BJ (cell line): ENCODE measurements at places on chromosomes 6 and 20.

DNA sequence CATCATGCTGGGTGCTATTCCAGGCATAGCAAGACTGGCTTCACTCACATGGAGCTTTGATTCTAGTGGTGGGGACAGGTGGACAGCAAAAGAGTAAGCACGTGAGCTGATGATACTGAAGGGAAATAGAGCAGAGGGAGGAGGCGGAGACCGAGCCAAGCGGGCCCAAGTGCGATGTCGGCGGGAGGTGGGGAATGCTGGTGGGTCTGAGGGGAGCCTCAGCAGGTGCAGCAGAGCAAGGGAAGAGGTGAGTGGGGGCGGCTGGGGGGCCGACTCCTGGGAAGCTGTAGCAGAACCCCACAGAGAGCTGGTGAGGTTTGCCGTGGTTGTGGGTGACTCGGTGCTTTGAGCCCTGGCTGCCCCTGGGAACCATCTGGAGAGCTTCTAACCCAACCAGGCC lies 10.2 kb downstream of the RTEL1 start:
- DNase-seq = no peak

GRCh38 chr6:11460001-11460668 lies 77.4 kb upstream of the TMEM170B start:
- no peak for DNase-seq

DNA sequence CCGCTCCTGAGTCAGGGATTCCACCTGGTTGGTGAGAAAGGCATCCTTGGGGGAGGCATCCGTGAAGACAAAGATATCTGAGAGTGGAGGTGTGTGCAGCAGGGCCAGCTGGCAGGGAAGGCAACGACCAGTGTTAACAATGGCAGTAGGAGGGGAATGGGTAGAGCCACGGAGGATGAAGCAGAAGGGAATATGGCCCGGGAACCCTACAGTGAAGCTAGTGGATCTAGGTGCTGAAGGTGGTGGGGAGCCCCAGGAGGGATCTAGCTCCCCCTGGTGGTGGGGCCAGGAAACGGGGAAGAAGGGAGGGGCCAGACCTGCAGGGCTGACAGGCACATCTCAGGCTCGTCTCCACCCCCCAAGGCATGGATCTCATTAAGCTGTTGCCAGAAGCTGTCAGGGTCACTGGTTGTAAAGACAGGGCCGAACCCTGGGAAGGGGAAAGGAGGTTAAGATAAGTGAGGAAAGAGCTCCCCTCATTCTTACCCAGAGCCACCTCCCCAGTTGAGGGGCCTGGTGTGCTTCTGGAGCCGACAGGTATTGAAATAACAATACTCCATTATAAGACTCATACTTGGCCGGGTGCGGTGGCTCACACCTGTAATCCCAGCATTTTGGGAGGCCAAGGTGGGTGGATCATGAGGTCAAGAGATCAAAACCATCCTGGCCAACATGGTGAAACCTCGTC lies 7.3 kb downstream of the VWA7 start:
- no peak for DNase-seq

GRCh38 chr6:137602313-137603197 lies 108.4 kb upstream of the OLIG3 start:
- no peak for DNase-seq

GRCh38 chr6:43334466-43335095 lies 26.0 kb upstream of the CRIP3 start:
- DNase-seq = peak; percentile 12

DNA sequence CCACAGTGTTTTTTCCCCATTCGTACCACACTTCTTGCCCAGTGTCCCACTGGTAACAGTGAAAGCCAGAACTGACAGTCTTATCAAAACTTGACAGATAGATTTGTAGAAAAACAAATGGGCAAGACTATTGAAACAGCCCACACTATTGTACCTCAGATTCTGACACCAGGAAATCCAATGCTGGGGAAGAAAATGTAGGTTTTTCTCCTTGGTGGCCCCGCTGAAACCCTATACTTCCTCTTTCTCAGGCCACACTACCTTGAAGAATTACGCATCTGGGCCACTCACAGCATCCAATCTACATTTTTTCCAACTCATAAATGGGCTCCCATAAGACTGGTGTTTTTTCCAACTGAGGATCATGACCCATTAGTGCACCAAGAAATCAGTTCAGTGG lies 90.9 kb upstream of the HDDC2 start:
- DNase-seq = no peak

- DNase-seq = no peak
Measured at GRCh38 chr6:158437571-158437970, 122.3 kb upstream of the TMEM181 start.

DNA sequence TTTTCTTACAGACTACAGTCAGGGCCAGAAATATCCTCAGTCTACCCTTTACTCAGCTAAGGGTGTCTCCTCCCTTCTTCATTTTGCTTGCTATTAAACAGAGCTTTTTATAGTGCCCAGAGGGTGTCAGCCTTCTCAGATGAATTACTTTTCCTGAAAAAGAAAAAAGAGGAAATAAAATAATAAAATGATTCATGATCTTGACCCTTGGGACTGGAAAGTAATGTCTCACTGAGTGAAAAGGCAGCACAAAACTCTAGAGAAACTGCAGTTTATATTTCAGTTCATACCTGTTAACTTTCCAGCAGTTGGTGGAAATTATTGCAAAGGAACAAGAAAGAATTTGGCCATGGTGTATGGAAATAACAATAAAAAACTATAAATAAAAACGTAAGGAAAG lies 170.6 kb downstream of the IBTK start:
- no peak for DNase-seq

GRCh38 chr20:58131551-58132142 lies 96.8 kb downstream of the ANKRD60 start:
- peak; percentile 31 for DNase-seq

DNA sequence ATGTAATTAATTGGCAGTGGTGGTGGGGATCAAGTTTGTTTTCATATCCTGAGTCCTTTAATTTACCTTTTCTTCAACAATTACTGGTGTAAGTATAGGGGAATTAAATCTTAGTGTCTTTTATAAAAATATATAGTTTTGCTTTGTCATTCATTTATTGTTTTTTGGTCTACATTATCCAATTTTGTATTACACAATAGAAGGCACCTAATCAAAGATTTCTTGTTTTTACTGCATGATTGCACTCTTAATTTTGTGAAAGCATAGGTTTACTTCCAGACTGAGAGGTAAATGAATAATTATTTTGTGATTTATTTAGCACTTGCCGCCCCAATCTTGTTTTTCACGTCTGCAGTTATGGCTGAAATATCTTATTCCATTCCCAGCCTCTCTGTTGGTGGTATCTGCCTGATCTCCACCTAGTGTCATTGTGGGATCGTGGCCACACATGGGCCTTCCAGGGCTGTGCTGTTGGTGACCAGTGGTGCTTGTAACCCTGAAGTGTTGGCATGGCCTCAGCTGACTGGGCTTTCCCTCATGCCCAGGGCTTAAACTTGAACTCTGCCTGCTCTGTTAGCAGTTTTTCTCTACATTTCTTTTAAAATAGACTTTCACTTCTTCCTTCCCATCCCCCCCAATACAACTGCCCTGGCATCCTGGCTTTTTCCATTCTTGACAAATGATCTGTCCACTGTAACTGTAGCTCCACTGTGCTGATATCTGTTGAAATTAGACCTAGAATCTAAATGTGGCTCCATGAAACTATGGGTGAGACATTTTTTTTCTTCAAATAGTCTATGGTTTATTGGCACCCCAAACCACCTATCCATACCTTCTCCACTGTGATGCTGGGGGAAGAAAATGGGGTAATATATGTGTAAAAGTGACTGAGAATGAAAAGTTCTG lies 24.8 kb downstream of the E2F3 start:
- no peak for DNase-seq

DNA sequence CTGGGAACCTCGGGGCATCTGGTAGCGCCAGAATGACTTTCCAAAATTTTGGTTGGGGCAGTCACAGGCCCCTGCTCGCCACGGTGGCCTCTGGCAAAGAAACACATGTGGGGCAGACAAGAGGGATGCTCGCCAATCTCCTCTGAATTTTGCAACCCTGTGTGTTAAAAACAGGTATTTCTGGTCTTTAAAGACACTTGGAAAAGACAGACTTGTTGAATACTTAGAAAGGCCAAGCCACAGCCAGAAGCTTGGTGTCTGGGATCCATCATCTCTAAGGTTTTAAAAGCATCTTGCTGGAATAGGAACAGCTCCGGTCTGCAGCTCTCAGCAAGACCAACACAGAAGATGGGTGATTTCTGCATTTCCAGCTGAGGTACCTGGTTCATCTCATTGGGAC lies 31.2 kb downstream of the HLA-E start:
- no peak for DNase-seq

DNA sequence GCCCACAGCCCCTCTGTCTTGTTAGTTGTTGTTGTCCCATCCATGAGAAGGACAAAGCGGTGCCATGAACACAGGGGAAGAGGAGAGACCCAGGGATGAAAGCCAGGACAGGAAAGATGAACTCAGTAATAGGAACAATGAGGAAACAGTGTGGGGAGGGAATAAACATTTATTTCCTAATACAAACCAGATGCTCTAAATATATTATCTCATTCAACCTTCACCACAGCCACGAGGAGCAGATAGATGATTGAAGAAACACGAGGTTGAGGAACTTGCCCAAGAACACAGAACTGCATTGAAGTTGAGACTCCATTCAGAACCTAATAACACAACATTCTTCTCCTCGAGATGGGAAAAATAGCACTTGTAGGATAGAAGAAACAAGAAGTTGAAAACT lies 53.0 kb upstream of the AIG1 start:
- peak; percentile 17 for DNase-seq

DNA sequence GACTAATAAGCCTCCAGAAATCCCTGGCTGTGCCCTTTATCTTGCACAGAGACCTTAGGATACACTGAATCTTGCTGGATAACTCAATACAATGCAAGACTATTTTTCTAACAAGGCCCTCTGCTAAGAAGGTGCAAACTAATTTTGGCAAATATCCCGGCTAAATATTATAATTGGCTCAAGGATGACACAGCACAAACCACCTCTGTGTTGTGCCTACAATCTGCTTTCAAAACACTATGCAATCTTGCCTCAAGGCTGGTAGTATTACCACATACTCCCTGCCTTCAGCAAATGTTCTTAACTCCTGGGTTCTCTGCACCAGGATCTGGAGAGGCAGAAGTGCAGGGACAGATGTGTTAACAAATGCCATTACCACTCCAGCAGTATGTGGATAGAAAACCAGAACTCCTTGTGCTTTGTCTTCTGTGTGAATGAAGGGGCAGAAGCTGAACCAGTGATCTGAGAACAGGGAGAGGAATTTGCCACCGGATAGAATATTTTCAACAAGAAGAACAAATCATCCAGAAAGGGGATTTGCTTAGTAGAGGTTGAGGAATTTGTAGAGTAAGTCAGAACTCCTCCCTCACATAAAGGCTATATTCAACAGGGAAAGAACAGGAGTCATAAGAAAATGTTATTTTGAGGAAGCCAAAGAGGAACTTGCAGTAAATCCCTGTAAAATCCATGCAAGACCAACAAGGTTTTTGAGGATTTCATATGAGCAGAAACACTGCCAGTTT lies 74.1 kb upstream of the SLC4A11 start:
- peak; percentile 39 for DNase-seq

DNA sequence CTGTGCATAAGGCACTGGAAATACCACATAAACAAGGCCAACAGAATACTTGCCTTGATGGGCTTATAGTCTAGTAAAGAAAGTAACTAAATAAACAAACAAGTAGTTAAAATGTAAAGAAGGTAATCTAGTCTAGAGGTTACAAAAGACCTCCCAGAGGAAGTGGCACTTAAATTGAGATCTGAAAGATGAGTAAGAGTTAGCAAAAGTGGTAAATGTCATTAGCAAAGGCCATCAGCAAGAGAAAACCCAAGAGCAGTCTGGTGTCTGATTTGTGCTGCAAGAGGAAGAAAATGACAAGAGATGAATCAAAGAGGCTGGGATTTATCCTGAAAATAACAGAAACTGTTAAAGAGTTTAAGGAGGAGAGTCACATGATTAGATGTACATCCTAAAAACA lies 96.6 kb upstream of the SMLR1 start:
- no peak for DNase-seq

- DNase-seq = no peak
Measured at GRCh38 chr6:64288351-64288750, 652.7 kb downstream of the PHF3 start.

GRCh38 chr6:89487864-89488263 lies 54.9 kb downstream of the ANKRD6 start:
- no peak for DNase-seq

DNA sequence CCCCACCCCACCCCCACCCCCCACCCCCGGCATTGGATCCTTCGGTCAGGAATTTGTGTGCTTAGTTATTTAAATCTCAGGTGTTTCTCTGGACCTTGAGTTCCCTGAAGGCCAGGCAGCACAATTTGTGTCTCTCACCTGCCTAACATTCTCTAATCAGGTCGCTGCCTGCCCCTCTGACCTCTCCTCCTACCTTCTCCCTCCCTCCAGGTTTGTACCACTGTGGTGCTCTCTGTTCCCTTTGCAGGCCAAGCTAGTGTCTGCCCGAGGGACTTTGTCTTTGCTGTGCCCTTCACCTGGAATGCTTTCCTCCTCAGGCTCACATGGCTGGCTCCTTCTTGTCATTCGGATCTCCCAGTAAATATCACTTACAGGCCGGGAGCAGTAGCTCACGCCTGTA lies 131.4 kb upstream of the SLC2A12 start:
- DNase-seq = no peak

- no peak for DNase-seq
Measured at GRCh38 chr6:101544286-101544685, 150.8 kb downstream of the GRIK2 start.

GRCh38 chr6:7257521-7258230 lies 55.3 kb downstream of the SSR1 start:
- DNase-seq = no peak

DNA sequence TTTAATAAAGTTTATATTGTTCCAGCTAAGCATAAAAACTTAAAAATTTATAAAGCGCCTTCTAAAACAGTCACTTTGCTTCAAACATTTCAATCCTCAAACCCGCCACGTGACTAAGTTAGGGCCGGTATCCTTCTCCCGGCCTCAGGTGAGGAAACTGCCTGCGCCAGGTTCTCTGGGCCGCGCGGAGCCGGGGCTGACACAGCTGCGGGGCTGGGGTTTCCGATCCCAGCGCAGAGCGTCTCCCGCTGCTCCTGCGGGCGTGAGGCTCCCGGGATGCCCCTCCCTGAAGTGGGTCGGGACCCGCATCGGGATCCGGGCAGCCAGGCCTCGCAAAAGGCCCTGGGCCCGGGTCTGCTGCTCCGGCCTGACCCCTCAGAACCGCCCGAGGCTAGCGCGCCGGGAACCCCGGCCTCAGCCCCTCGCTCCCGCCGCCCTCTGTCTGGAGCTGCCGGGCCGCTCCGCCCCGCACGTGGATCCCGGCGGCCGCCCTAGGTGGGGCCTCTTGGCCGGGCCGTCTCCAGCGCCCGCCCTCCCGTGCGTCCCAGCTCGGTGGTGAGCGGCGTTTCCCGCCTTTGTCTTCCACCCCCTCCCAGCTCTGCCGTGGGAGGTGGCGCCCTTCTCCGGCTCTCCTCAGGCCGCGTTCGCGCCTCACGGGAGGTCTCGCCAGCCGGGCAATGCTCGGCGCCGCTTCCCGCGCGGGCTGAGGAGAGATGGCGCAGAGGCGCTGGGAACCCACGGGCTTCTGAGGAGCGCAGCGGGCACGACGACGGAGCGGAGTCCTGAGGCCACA lies 267.9 kb downstream of the DLL1 start:
- DNase-seq = no peak

- no peak for DNase-seq
Measured at GRCh38 chr6:24949020-24949569, 13.3 kb upstream of the RIPOR2 start.

GRCh38 chr20:50186151-50186885 lies 4.3 kb upstream of the CEBPB start:
- DNase-seq = no peak
